ENCODE measurements at places on chromosomes 6 and 20.

DNA sequence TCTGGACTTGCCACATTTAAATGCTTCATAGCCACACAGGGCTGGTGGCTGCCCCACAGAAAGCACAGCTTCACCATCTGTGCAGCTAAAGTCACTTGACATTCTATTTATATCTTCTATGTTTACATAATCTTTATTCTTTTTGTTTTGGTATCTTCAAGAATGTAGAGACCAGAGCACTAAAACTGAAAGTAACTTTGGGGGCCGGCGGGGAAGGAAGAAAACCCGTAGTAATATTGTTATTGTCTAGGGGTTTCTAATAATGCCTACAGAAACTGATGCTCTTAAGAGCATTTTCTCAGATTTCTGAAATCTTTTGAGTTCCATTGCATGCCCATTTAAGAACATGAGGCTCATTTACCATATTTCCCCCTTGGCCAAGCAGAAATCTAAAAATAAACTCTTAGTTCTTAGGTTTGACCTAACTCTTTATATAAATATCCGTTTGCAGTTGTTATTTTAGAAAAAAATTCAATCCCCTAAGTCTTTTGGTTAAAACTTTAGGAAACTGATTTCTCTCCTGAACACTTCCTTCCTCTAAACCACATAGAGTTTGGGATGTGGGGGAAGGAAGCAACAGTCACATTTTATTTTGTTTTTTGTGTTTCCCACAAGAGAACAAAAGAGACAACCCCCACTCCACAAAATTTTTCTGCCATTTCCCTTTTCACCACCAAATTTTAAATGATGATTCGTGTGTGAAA, 207.6 kb downstream of the OGFRL1 start:
- DNase-seq, result no peak

DNA sequence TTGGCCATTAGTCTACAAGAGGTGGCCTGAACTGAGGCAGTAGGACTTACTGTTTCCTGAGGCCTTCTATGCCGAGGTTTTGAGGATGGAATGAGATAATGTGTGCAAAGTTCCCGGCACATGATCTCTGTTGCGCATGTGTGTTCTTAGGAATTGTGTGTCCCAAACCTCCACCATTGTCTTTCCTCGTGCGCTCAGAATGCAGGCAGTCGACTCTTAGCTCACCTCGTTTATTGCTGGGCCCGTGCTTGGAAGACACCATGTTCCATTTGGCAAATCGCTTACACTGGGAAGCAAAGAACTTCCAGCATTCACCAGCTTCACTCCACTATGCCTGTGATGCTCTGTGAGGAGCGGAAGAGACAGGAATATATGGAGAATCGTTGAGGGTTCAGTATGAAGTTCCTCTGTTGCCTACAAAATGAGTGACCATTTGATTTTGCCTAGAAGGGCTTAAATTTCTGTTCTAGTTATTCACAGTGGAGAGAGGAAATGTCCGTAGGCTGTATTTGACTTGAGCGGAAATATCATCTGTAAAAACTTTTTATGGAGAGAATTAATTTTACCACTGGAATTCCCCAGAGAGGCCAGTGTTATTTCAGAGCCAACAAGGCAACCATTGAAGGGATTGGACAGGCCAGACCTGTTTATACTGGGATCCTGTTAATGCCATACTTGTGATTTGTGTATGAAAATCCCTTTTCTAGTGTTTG, 75.7 kb upstream of the CLDN20 start:
- no peak for DNase-seq

DNA sequence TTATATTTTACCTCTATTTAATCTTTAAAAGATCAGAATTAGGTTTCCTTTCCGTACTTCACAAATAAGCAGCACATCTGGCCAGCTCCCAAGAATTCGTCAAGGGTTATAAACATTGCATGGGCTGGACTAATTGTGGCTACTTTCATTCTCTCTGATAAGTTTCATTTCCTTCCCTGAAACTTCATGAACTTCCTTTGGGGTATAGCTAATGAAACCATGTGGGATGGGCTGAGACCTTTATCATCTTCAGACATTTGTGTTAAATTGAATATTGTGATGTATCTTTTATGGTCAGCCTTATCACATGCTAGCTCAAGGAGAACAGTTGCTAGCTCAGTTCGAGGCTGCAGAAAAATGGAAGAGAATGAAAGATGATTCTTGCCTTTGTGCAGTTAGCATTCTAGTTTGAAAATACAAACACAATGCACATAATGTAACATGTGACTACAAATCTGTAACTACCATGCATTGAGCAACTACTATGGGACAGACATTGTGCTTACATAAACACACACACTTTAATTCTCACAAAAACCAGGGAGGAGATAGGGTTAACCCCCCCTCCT, 1.7 kb upstream of the GMPR start:
- DNase-seq, result no peak

GRCh38 chr20:4953881-4954280, 47.4 kb downstream of the SLC23A2 start:
- DNase-seq, result no peak

GRCh38 chr20:45867136-45867818, 9.9 kb downstream of the ZSWIM3 start:
- no peak for DNase-seq

GRCh38 chr20:19486446-19486845, 271.6 kb upstream of the RIN2 start:
- no peak for DNase-seq

DNA sequence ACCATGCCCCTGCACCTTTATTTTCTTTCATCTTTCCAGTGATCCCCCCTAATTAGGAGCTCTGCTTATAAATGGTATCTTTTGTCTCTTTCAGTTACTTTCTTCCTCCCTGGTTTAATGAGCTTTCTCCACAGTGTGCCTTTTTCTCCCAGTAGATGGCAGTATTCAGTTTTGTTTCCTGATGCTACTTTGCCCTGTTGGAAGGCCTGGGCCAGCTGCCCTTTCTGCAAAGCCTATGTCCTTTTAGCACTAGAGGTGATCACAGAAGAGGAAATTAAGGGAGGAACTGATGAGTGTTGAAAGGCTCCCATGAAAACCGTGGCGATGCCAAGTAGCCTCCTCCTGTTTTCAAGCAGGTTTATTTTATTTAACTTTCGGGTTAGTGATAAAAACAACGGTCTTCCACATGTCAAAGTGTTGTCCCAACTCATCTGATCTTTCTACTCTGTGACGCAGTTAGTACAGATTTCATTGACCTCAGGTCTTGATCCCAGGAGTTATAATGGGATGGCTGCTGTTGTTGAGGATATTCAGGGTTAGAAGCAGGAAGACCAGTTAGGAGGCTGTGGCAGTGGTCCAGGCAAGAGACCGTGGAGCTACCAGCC, 184.2 kb upstream of the BMP2 start:
- peak; percentile 50 for DNase-seq

- DNase-seq, result no peak
Observed at GRCh38 chr20:41347523-41348429, 7.2 kb downstream of the LPIN3 start.

- DNase-seq, result no peak
Observed at GRCh38 chr20:44412402-44413144, 57.1 kb downstream of the HNF4A start.

- no peak for DNase-seq
Observed at GRCh38 chr6:74369556-74369993, 673.6 kb downstream of the CD109 start.

DNA sequence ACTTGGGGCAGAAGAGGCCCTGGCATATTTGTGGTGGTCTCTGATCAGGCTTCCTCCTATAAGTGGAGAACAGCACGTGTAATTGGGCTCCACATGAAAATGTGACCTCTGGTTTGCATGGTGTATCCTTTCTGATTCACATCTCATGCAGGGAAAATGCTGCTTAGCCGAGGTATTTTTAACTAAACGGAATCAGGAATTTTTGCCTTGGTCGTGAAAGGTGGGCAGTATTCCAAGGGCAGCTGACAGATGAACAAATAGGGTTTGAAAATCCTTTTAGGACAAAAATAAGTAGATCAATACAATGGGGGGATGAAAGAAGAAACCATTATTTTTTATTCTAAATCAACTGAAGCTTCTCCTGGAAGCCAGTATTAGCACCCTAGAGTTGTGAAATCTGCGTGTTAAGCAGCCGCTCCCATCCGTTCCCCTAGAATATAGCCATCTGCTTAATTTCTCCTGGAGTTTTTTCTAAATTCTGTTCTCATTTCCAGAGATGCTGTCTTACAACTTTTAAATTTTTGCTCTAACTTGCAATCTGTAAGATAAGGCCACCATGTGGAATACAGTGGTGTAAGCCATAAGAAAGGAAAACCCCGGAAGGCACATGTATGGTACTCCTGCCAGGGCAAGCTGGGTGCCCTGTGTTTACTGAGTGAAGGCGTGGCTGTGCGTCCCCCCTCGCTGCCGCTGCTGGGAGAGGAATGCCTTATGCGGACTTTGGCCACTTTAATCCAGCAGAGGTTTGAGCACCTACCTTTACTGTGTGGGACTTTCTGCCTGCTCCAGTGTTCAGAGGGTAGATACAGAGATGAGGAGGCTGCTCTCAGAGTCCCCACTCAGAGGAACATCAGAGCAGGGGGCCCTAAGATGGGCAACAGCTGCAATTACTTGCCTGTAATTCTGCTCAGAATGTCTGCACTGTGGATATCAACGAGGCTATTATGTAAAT, 52.4 kb downstream of the SYNJ2 start:
- no peak for DNase-seq

DNA sequence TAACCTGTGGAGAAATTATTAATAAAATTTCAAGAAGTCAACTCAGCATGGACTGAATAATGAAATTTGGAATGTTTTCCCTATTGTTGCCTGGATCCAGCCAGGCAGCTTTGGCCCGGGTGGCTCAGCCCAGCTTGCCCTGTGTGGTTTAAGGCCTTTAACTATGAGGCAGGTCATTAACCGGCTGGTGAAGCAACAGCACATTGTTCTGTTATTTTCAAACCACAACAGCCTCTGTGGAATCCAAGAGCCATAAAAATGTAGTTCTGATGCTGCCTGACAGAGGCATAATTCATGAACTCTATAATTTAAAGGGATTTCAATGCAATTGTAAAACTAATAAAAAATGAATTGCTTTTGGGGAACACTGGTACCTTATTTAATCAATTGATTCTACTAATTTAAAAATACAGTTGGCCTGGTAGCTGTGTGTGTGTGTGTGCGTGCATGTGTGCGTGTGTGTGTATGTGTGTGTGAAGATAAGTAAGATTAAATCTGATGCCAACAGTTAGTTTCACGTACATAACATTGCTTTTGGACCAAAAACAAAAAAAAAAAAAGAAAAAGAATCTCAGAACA, 117.7 kb downstream of the RPS12 start:
- no peak for DNase-seq

GRCh38 chr20:32962053-32962452, 42.2 kb downstream of the SUN5 start:
- DNase-seq, result no peak

Measured in NCI-H1436 (cell line).